ENCODE measurements at places on chromosomes 6 and 20. TPM values are rescaled to one million over a fixed set of nuclear protein-coding genes. Genes with fewer than 3 reads are reported as not detected.

GRCh38 chr20:16387666-16388065 is 185.6 kb downstream of the KIF16B start:
- H3K4me3 ChIP-seq, result no peak overlapping the region
- H3K27me3 ChIP-seq, result no peaks in the 10 kb centered on the region
- H3K36me3 ChIP-seq, result peaks cover 12% of the 10 kb centered on the region
- no peak overlapping the region for H3K27ac ChIP-seq
- H3K4me1 ChIP-seq, result no peaks in the 10 kb centered on the region
- DNase-seq, result no peak

DNA sequence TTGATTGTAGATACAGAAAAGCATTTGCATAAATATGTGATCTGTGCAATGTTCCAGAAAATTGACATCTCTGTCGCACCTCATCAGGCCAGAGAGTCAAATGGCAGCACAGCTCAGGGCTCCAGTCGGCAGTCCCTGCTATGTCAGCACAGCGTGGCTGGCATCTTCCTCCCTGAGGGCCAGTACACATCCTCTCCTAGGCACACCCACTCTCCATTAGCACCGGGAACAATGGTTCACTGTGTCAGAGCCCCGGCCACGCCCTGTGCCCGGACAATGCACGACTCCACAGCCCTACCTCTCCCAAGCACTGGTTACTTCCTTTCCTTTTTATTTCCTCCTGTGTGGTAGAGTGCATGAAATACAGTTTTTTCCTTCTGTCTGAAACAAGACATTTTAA is 114.9 kb downstream of the FOXC1 start:
- H3K36me3 ChIP-seq, result peaks cover 3% of the 10 kb centered on the region
- H3K4me3 ChIP-seq, result no peak overlapping the region
- peak overlapping the region; percentile 32 for H3K27ac ChIP-seq
- H3K4me1 ChIP-seq, result no peaks in the 10 kb centered on the region

DNA sequence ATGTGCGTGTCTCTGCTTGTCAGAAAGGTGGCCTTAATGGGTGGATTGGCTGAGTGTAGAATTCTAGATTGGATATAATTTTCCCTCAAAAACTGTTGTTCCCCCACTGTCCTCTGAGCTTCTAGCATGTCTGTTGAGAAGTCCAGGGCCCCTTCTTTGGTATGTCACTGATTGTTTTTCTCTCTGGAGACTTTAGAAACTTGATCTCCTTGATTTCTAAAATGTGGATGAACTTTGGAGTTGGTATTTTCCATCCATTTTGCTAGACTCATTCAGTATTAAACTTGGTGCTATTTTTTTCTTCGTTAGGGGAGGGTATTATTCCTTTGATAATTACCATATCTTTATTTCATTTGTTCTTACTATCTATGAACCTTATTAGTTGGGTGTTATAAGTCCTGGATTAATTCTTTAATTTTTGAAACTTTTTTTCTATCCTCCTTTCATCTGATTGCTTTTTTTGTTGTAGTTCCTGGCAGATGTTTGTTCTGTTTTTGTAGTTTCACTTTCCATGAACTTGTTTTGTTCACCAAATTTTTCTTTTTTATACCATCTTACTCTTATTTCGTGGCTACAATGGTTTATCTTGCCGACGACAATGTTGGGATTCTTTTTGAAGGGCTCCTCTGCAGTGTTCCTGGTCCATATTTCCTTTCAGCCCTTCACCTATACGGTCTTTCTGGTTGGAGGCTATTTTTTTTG is 68.4 kb downstream of the ARID1B start:
- no peak for DNase-seq
- H3K27me3 ChIP-seq, result no peaks in the 10 kb centered on the region
- no peaks in the 10 kb centered on the region for H3K4me1 ChIP-seq

DNA sequence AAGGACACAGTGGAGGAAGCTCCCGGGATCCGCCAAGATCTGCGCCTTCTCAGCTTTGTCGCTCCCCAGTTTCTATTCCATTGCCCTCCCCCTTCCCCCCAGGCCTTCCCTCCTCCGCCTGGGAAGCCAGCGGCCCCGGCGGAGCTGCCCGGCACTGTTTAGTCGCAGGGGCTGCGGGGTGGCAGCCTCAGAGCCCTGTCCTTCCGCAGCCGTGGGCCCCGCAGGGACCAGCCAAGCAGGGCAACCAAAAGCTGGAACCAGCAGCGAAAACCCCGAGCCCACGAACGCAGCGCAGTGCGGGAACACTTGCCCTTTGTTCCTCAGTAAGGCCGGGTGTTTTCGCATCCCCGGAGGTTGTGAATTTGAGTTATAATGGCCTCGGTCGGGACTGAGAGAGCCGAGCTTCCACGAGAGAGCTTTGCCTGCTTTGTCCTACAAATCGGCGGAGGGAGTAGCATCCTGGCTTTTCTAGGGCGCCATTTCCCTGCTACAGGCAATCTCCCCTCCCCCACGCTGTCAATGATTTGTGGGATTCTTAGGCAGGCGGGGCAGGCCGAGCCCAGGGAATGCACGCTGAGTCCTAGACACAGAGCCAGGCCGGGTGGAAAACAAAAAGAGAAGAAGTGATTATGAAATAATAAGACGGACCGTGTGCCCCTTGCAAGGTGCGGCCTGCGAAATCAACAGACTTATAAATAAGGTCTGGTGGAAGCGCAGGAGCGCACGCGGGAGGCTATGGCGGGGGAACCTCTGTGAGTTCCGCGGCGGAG is 4.0 kb upstream of the TUBB2B start:
- H3K36me3 ChIP-seq, result no peaks in the 10 kb centered on the region
- H3K27ac ChIP-seq, result peak overlapping the region; percentile 79
- DNase-seq, result peak; percentile 95
- H3K4me3 ChIP-seq, result peak overlapping the region; percentile 38
- peaks cover 48% of the 10 kb centered on the region for H3K4me1 ChIP-seq
- H3K27me3 ChIP-seq, result peaks cover 77% of the 10 kb centered on the region

GRCh38 chr20:7146552-7147219 is 379.2 kb downstream of the BMP2 start:
- no peaks in the 10 kb centered on the region for H3K27me3 ChIP-seq
- H3K27ac ChIP-seq, result no peak overlapping the region
- H3K4me1 ChIP-seq, result no peaks in the 10 kb centered on the region
- no peak for DNase-seq
- H3K36me3 ChIP-seq, result no peaks in the 10 kb centered on the region

Gene OR12D3
- not detected for polyA plus RNA-seq

Gene OPRL1
- not detected for polyA plus RNA-seq

Gene CRISP3
- not detected for polyA plus RNA-seq

Gene MUCL3
- polyA plus RNA-seq, result 0.01 TPM

All from small intestine (tissue), 16 donors.